Stimulated activated CD4-positive, alpha-beta T cell treated with anti-CD3 and anti-CD28 coated beads, TNF-alpha, amount 100 ng/mL, for 24 hours (primary cell): ENCODE measurements at places on chromosomes 12 and 14.

DNA sequence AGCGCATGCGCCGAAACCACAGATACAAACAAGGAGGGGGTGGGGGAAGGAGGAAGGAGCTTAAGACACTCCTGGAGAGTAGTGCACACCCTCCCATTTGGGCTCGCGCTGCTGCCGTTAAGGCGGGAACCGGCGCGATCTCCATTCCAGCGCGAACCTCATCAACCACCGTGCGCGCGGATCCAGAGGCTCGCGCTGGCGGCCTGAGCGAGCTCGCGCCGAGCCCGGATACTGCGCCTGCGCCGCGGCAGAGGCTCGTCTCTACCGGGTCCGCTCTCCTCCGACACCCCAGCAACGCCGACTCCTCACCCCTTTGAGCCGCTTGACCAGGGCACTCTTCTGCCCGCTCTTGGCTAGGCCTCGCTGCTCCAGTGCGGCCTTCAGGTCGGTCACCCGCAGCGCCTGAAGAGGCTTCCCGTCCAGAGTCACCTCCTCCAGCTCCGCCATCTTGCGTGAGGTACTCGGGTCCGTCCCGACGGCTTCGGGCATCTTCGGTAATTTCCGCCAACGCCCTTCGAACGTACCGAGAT lies at the start of gene ACIN1:
TSS of gene ACIN1 (minus strand) at position 471 of the 530 bp plus-strand sequence. CDS start at position 447, 24 bp downstream.
- peak; percentile 49 for DNase-seq

DNA sequence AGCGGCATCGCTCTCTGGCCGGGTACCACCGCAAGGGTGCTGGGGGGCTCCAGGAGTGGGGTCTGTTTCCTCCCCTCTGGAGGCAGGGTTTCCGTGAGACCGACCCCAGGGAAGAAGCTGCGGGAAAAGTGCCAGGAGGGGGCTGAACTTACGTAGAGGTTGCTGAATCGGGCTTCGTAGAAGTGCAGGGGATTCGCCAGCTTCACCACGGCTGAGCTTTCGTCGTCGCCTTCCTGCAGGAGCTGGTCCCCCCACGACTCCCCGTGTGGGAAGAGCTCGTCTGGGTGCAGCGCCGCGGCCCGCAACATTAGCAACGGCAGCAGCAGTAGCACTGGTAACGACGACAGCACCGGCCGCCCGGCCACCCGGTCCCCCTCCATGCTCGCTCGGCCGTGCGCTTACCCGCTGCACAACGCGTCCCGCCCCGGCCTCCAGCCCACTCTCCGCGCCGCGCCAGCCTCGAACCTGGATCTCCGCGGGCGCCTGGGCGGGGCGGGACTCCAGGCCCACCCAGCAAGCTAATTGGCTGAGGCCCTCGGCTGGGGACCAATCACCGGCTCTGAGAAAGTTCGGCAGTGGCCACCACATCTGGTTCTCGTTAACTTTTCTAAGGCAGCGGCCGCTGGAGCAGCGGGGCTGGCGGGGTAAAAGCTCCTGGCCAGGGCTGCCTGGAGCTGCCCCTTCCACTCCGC lies at the start of gene NID2:
TSS of gene NID2 (minus strand) at position 445 of the 692 bp plus-strand sequence. CDS start at position 380, 65 bp downstream.
- peak; percentile 57 for DNase-seq

DNA sequence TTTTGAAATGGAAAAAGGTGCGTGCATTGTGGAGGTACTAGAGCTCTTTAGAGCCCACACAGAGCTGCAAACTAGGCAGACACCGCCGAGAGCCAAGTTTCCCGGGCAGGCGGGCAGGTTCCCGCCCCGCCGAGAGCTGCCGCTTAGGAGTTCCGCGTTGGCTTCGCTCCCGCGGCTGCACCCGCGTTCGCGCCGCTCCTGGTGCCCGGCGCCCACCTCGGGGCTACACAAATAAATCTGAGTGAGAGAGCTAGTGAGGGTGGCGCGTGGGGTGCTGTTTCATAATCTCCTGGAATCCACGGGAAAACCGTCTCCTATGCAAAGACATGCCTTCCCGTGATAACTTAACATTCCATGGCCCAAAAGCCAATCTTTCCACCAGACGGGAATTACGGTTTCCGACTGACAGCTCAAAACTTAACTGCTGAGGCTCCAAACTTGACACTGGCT lies 645 bp downstream of the KITLG start:
- DNase-seq, result no peak

DNA sequence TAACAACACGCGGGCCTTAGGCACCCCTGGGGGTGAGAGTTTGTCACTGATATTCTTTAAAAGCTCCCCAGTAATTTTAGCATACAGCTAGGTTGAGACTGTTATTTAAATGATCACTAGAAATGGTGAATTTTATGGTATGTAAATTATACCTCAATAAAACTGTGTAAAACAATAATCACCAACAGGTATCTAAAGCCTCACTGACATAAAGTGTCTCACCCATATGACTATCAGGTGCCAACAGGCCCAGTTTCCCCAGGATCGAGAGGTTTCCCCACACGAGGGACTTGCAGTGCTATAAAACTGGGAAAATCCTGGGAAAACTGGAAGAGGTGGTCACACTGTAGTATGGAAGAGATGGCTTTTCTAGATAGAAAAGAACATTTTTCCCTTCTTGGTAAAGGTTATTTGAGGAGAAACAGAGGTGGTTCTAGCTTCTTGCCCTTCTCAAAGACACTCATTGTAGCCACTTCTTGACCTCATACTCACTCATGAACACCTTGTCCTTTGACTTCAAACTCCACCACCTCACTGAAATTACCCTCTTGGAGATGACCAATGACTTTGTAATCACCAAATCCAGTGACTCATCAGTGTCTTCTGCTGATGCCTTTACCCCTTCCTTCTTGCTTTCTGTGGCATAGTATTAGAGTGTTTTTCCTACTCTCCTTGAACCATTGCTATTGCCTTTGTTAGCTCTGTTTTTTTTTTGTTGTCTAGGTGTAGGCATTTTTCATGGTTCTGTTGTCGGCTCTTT lies 24.8 kb upstream of the NUBPL start:
- DNase-seq, result no peak

GRCh38 chr12:71846322-71846940 lies 6.9 kb downstream of the TBC1D15 start:
- DNase-seq, result no peak

- no peak for DNase-seq
Measured at GRCh38 chr12:109020146-109020795, 597 bp downstream of the SVOP start.

DNA sequence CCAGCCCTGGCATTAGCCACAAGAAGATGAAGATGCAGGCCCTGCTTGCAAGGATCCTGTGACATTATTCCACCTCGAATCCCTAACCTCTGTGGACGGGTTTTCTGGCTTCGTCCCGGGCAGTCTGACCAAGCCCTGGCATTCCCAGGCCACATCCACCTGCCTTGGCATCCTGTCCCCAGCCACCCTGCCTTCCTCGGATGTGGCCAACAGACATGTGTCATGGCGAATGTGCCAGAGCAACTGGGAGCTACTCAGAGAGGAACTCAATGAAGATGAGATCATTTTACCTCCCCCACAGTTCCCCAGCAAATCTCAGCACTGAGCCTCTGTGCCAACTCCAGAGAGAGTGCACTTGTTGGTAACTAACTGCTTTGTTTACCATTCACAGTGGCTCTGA lies 33.5 kb upstream of the KCNA5 start:
- DNase-seq, result no peak

GRCh38 chr14:56794557-56795283 lies 15.6 kb downstream of the OTX2 start:
- no peak for DNase-seq

GRCh38 chr14:36976571-36977023 lies 195.8 kb downstream of the SLC25A21 start:
- DNase-seq, result no peak

DNA sequence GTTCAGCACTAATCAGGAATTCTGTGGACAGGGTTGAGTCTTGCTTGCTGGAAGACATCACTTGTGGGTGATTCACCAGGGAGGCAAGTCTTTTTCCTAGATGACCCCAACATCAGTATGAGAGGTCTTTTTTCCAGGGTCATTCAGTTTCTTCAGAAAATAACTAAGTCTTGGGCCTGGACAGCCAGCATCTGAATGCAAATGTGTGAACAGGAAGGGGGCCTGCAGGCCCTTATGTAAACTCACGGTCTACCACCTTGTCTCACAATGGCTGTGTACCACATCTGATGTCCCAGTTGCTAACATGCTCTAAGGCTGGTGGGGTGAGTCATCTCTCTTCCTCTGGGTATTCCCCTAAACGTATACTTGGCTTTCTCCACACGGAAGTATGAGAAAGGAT lies 79.2 kb downstream of the HECTD4 start:
- DNase-seq, result peak; percentile 43

- DNase-seq, result no peak
Measured at GRCh38 chr14:36507847-36508417, 12.1 kb downstream of the NKX2-1 start.

DNA sequence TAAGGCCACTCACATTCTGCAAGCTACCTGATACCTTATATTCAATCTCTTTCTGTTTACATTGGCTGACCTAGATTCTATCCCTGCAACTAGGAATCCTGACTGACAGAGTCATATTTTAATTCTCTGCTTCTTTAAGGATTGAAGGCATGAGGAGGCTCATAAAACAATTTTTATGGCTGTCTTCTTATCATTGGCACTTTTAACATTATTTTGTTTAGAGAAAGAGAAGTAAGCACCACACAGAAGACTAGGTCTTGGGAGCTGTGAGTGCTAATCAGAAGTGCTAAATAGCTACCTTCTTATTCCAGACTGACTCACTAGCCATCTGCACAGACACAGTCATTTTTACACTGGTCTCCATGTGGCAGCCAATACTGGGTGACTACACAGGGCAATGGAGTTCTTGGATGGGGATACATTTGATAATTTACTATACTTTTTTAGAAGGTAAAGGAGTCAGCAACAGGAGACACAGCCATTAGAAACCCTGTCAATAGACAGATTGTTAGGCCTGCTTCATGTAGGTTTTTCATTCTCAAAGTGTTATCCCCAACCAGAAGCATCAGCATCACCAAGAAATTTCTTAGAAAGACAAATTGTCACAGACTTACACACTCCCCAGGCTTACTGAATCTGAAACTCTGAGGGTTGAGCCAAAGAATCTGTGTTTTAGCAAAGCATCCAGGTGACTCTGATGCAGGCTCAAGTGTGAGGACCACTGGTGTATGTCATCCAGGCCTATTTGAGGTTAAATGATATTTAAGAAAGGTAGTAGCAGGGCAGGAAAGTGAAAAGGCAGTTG lies 214.1 kb downstream of the DUSP6 start:
- no peak for DNase-seq

- DNase-seq, result no peak
Measured at GRCh38 chr12:76539727-76540126, 19.8 kb downstream of the OSBPL8 start.

- no peak for DNase-seq
Measured at GRCh38 chr12:8658346-8658745, 4.3 kb downstream of the MFAP5 start.

- DNase-seq, result no peak
Measured at GRCh38 chr14:97387252-97387874, 590.2 kb downstream of the VRK1 start.

DNA sequence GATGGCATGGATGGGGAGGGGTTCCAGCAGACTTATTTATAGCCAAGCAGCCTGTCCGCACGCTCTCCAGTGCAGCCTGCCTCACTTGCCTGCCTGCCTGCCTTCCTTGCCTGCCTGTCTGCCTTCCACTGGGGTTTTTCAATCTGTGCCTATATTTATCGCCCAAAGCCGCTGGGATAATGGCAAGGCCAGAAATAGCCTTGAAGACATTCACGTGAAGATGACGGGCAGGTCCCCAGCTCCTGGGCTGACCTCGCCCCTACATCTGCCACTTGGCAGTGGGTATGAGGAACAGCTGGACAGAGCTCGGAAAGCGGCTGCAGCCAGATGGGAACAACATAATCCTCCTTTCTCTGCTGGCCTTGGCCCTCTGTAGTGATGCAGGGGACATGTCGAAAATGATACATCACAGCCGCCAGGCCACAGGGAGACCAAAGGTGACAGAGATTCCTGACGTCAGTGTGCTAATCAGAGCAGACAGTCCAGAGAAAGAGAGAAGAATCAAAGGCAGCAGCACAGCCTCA lies 53.3 kb downstream of the PITPNM2 start:
- no peak for DNase-seq

- DNase-seq, result no peak
Measured at GRCh38 chr14:101624536-101624935, 63.2 kb downstream of the DIO3 start.

DNA sequence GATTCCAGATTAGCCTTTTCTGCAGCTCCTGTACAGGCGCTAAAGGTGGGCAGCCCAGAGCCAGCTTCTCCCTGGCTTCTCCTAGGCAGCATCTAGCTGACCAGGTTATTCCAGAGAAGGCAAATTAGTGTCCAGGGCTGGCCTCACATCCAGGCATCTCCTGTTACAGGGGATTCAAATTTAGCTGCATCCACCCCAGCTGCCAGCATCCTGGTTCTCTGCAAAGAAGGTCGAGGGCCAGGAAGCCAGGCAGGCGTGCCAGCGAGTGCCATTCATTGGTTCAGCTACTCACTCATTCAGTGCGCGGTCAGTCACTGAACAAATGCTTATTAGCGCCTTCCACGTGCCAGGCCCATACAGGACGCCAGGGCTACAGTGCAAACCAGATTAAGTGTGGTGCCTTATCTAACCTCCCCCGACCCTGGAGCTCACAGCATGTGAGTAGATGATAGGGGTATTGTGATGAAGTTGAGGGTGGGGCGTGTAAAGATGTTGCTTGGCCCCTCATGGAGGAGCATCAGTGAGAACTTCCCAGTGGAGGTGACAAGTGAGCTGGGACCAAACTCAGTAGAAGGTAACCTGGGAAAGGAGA lies 15.7 kb upstream of the FAM222A start:
- DNase-seq, result no peak

DNA sequence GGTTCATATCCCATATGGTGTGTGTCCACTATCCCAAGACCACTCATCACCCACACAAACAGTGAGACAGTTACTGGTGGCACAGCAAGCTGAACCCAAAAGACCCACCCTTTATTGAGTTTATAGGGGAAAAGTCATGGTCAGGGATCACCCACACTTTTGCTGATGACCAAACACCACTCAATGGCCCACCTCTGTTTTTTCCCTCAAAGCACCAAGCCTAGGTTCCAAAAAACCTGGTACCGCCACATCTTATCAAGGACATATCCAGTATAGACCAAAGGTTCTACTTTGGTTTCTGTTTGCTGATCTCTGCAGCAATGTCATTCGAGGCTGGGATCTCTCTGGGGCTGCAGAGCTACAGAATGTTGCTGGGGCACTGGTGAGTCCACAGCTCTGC lies 19.7 kb upstream of the OR6S1 start:
- no peak for DNase-seq

GRCh38 chr12:74319886-74320285 lies 217.7 kb upstream of the ATXN7L3B start:
- DNase-seq, result no peak

DNA sequence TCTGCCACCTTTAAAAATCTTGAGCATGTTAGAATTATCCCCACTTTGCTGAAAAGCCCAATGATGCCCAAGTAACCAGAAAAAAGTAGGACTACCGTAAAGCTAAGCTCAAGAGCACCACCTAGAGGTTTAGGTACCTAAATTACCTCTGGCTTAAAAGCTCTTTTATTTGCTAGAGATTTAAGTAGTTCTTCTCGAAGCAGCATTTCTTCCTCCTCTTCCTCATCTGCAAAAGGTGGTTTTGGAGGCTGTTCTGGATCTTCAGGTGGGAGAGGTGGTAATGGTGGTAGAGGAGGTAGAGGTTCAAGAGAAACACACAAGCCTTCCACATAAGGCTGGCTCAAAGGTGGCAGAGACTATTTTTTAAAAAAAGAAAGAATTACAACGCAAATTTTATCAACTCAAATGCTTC lies 26.9 kb downstream of the ZFC3H1 start:
- no peak for DNase-seq

GRCh38 chr14:70422538-70422937 lies 5.6 kb upstream of the SYNJ2BP start:
- no peak for DNase-seq

GRCh38 chr14:70641548-70642302 lies at the start of gene TTC9:
TSS of gene TTC9 (plus strand) at chr14:70641916. CDS start at chr14:70642130, 214 bp downstream.
- DNase-seq, result no peak
